ENCODE measurements at places on chromosomes 13 and 19.

DNA sequence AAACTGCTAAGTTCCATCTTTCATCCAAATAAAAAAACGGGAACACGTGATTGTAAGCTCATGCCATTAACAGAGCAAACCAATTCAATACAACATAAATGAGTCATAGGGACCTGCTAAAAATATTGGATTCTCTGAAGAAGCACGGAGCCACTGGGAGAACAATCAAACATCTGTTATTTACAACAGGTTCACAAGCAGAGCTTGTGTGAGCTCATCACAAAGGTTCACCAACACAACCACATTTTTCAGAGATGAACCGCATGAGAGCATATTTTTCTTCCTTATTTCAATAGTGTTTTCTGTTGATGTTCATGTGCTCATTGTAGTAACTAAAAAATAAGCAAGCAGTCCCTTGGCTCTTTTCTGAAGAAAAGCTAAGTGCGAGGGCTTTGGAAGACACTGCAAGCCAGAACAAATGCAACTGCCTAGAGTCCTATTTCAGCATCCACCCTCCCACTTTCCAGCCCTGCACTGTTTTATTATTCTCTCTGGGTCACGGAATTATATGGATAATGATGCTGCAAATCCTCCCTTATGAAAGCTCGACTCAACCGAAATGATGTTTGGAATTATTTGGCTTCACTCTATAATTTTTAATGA lies 545.8 kb downstream of the LIG4 start:
- no peak for DNase-seq

- DNase-seq, result no peak
These were observed 216.1 kb upstream of the TMTC4 start for GRCh38 chr13:100890645-100891044.

DNA sequence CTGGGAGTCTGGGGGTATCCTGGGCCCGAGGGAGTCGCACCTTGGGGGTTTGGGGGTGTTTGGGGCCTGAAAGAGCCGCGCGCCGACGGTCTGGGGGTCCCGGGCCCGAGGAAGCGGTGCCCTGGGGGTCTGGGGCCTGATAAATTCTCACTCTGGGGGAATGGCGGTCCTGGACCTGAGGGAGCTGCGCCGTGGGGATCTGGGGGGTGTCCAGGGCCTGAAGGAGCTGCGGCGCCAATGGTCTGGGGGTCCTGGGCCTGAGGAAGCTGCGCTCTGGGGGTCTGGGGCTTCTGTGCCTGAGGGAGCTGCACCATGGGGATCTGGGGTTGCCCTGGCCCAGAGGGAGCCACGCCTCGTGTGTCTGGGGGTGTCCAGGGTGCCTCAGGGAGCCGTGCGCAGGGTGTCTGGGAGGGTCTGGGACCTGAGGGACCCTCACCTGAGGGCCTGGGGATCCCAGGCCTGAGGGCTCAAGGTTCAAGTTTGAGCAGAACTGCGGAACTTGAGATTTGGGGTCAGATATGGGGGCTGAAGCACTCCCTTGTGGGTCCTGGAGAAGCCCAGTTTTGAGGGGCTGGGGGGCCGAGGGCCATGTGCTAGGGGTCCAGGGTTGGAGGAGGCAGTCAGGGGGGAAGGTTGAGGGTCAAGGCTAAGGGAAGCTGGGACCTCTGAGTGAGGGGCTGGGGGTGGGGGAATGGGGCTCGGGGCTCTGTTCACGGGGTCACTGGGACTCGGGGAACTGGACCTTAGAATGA lies 1.1 kb downstream of the HDGFL2 start:
- DNase-seq, result no peak

DNA sequence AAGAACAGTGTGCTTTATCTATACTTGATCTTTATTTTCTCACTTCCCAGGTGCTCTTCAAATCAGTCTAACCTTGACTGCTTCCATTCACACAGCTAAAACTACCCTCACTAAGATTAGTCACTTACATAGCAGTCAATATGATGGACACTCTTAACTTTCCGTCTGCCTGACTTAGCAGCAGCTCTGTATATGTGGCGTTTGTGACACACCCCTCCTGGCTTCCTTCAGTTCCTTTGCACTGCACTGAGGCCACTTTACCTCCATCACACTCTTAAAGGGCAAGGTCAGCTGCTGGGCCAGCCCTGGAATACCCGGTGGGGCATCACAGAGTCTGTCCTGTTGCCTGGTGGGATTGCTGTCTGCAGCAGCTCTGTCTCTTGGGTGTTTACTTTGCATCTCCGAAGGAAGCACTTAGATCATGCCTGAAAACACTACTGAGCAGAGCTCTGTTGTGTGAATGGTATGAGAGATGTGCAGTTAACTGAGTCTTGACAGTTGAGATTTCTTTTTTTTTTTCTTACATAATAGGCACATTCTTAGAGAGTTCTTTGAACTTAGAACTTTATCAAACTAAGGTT lies 35.6 kb upstream of the IL17D start:
- DNase-seq, result no peak

GRCh38 chr13:77150651-77151050 lies 123.7 kb upstream of the FBXL3 start:
- DNase-seq, result no peak

- DNase-seq, result no peak
These were observed 241.6 kb upstream of the MAB21L1 start for GRCh38 chr13:35718084-35718483.

GRCh38 chr13:31038834-31039552 lies 106.5 kb downstream of the TEX26 start:
- DNase-seq, result no peak

GRCh38 chr13:27367570-27367969 lies 56.8 kb upstream of the GTF3A start:
- DNase-seq, result no peak

DNA sequence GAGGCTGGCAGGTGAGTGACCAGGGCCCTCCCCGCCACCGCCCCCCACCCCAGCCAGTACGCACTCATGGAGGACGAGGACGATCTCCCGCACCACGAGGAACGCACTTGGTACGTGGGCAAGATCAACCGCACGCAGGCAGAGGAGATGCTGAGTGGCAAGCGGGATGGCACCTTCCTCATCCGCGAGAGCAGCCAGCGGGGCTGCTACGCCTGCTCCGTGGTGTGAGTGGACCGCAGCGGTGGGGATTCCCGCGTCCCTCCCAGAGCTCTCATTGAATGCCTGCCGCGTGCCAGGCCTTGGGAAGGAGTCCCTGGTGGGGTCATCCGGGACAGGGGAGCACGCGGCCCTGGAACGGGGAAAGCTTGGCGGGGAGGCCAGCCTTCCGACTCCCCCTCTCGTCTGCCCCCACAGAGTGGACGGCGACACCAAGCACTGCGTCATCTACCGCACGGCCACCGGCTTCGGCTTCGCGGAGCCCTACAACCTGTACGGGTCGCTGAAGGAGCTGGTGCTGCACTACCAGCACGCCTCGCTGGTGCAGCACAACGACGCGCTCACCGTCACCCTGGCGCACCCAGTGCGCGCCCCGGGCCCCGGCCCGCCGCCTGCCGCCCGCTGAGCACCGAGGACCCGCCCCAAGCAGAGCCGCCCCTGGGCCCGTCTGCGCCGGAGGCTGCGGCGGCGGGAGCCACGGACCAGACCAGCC lies 4.8 kb upstream of the IFI30 start:
- DNase-seq, result no peak

DNA sequence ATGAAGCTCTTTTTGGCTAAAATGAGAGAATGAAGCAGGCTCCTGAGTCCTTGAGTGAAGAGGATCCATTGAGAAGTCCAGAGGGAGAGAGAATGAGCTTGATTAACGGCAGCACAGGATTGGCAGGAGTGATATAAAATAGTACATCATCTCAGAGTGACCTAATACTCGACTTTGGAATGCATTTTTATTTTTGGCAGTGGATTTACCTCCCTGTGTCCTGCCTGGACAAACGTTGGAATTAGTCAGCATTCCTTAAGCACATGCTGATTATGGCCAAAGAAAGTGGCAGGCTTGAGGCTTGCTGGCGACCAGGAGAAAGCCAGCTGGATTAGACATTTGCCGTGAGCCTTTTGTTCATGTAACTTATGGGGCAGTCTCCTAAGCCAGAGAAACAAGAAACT lies 22.9 kb downstream of the LRCH1 start:
- DNase-seq, result no peak

DNA sequence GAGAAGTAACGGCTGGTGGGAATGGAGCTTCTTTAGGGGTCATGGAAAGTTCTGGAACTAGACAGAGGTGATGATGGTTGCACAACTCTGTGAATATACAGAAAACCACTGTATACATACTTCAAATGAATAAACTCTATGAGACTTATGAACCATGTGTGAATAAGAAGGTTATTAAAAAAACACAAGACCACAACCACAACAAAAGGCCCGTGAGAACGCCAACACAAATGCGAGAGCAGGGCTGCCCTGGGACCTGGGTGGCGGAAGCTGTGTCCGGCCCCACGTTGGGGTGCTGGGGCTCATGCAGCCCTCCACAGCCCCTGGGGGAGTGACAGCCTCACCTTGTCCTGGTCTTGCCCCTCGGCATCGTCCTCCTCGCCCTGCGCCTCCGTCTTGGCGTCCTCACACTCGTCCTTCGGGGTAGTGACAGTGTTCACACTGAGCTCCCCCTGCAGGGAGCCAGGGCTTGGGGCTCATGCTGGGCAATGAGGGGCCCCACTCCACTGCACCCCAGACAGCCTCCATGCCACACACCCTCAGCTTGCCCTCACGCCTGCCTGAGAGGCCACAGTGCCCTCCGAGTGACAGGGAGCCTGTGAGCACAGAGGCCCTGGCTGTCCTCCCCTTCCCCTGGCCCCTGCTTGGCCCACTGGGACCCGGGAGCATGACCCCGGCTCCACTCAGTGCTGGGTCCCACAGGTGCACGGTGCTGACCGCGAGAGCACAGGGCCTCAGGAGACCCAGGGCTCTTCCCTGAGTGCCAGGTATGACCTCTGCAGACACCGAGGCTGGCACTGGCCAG lies 16.0 kb downstream of the IZUMO4 start:
- no peak for DNase-seq

GRCh38 chr13:80161219-80161618 lies 179.7 kb downstream of the SPRY2 start:
- DNase-seq, result no peak

- DNase-seq, result no peak
These were observed 22.6 kb downstream of the CYP2A6 start for GRCh38 chr19:40827386-40828247.
